ENCODE measurements at places on chromosomes 16 and 17.

- DNase-seq = no peak
Measured at GRCh38 chr17:68290268-68290954, 516 bp downstream of the SLC16A6 start.

GRCh38 chr17:10474536-10474935 lies 5.2 kb upstream of the MYH4 start:
- no peak for DNase-seq

DNA sequence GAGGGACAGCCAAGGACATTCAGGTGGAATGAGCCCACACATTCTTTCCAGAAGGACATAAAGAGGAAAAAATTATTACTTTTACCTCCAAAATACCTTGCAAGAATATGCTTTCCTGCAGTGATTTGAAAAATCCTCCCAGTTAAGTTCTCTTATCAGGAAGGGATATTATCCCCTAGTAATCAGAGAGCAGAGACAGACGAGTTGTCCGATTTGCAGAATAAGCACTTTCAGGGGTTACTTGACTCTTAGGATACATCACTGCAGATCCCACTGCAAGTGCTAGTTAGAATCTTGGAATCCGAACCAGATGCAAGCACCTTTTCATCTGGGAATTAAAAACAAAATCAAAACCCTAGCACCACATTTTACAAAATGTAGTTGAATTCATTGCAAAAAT lies 33.6 kb downstream of the FOXL1 start:
- DNase-seq = no peak

DNA sequence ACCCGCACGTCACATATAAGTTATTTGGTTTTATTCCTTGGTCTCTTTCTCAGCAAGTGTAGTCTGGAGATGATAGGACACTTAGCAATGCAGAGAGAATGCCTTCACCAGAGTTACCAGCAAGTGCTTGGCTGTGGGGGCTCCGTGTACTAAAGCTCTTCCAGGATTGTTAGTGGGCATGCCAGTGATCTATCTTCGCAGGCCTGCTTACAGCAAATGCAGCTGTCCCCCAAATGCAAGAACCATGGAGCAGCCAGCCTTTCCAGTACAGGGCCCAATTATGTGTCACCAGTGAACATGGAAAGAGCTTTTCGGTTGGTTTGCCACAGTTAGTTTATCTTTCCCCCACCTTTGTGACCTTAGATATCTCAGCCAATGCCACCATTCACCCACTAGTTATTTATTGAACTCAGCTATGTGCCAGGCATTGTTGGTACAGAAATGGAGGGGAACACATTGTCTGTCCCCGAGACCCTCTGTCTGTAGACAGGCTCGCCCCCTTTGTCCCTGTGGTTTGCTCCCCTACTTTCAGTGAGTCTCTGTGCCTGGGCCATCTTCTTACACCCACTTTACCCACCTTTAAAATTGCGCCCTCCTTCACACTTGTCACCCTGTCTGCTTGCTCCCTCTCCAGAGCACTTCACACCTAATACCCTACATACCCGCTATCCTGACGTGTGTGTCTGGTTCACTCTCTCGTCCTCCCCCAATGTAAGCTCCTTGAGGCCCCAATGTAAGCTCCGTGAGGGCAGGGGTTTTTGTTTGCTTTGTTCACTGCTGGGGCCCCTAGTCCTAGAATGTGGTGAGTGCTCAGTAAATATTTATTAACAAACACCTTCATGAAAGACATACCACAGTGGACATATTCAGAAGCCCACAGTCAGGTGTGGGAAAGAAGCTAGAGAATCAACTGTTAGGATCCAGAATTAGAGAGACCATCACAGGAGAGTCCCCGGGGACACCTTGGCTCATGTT lies 13.3 kb downstream of the USP10 start:
- no peak for DNase-seq

DNA sequence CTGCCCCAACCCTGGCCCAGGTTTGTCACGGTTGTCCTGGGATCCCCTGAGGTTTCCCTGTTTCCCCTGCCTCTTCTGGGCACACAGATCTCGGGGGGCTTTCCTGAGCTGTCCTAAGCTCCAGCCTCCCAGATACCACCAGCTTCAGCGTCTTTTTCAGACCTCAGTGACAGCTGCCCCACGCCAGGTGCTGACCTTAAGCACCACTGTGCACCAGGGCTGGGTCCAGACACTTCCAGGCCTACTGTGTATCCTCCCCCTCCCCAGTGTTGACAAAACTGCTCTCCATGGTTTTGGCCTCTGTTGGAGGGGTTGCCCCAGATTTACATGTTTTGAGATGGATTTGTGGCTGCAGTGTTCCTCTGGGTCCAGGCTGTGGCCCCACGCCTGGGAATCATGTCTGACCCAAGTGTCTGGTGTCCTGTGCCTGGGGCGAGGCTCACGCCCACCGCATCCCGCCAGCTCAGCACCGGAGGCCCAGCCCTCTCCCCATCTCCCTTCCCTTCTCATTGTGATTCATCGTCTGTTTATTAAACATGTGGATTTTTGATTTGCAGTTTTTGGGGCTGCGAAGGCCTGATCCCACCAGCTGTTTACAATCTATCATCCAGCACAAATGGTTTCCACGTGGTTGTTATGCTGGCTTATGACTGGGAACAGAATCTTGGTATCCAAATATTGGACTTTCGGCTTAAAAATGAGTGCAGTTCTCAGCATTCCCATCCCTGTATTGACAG lies 82.1 kb downstream of the METRNL start:
- DNase-seq = no peak

GRCh38 chr17:51097708-51098446 lies 22.8 kb downstream of the SPAG9 start:
- no peak for DNase-seq

DNA sequence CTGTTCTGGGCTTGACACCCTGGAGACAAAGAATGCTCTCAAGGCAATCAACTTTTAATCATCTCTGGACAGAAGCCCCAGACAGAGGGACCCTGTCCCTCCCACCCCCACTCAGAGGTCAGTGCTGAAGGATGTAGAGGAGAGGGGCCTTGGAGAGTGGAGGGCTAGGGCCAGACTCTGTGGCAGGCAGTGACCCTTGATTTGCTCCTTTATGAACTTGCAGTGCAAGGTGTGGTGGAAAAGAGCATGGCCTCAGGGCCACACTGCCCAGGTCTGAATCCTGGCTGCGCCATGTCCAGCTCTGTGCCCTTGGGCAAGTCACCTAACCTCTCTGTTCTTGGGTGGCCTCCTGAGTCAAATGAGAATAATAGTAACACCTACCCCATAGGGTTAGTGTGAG lies 134.3 kb downstream of the TMEM132E start:
- no peak for DNase-seq

DNA sequence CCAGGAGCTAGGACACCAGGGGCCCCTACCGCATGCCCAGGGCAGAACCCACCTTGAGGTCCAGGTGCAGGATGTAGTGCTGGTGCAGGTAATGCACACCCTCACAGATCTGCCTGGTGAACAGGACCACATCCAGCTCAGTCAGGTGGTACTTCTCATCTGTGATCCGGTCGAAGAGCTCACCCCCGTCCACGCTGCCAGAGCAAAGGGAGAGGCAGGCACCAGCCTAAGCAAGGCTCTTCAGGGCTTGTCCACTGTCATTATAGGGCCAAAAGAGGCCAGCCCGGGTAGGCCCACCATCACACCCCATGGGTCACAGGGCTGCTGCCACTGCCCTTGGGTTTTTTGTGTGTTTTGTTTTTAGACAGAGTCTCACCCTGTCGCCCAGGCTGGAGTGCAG lies 21.0 kb downstream of the MYLK3 start:
- DNase-seq = no peak

All from occipital lobe (tissue), 3 donors.